ENCODE measurements at places on chromosomes 12 and 14. TPM values are rescaled to one million over a fixed set of nuclear protein-coding genes. Genes with fewer than 3 reads are reported as not detected.

DNA sequence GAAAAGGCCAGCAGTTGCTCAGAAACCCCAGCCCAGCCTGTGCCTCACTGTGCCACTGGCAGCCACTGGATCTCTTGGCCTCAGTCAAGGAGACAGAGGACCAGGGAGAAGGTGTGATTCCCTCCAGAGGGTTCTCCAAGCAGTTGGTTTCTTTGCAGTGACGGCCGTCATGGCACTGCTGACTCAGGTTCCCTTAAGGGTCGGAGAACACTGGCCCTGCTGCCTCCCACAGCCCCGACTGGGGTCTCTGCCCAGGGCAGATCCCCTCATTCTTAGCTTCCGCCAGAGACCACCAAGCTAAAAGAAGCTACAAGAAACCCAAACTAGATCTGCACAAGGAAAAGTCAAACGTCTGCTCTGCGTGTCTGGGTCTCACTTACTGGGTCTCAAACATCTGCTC is 16.4 kb downstream of the TSPAN11 start:
- no peak for DNase-seq

- no peak for DNase-seq
These were observed 77.8 kb downstream of the HECTD4 start for GRCh38 chr12:112304436-112304835.

C1QL4 gene
- polyA plus RNA-seq, result 2.7 TPM

GRCh38 chr12:22600181-22600580 is 24.8 kb upstream of the ETNK1 start:
- DNase-seq, result no peak

GRCh38 chr12:106690569-106691305 is 83.7 kb upstream of the RIC8B start:
- no peak for DNase-seq

All from left renal cortex interstitium (tissue), 4 donors.